ENCODE measurements at places on chromosomes 1 and 21.

GRCh38 chr1:229339086-229339485, 3.8 kb downstream of the CCSAP start:
- no peak for DNase-seq

- no peak for DNase-seq
Observed at GRCh38 chr21:45971616-45972352, 9.8 kb upstream of the COL6A1 start.

DNA sequence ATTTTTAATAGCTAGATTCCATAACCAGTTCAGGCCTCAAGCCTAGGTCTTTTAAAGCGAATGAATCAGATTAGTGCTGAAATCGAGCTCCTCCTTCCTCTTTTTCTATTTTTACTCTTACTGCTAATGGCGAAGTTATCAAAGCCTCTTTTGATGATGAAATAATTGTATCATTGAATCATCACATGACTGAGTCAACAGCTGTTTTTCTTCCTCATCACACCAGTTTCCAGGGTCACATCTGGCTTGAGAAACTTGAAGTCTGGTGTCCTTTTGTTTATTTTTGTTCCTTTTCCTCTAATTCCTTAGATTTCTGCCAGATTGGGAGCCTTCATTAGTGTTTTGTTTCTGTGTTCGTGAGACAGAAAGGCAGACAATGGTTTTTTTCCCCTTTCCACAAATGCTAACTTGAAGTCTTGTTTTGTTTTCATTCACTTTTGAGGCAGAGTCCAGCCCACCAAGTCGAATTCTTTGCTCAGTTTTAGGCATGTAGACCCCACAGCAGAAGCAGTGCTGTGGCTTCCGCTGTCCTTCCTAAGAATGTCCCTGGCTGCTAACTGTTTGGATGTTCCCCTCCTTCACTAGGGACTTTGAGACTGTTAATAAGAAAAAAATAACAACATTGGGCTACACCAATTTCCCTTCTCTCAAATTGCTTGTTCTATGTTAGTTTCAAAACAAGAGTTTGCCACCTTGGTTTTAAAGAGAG, 51.9 kb upstream of the FMOD start:
- DNase-seq: peak; percentile 87

- DNase-seq: peak; percentile 47
Observed at GRCh38 chr1:230176871-230177411, 109.9 kb downstream of the GALNT2 start.

DNA sequence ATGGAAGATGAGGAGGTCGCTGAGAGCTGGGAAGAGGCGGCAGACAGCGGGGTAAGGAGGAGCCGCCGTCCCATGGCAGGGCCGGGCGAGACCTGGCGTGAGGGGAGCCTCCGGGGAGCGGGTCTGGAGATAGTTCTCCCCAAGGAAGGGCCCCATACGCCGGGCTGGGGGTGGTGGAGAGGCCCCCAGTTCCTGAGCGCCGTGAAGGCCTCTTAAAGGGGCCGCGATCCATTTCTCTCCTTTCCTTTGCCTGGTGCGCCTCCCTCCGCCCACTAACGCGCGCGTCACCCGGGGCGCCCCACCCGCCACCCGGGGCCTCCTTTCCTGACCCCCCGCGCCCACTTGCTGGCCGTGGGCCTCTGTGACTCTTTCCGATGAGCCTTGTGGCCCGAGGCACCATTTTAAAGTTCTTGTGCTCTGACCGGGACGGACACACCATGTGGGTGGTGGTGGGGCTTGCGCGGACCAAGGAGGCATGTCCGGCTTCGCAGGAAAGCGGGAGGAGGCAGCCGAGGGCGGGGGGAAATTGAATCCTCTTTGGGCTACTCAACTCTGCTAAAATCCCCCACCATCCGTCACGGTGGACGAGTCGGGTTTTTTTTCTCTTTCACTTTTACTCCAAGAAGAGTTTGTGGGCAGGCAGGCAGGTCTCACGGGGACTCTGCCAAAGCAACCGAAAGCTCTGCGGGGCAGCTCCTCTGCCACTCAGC, 371 bp downstream of the SZRD1 start:
- DNase-seq: peak; percentile 82

DNA sequence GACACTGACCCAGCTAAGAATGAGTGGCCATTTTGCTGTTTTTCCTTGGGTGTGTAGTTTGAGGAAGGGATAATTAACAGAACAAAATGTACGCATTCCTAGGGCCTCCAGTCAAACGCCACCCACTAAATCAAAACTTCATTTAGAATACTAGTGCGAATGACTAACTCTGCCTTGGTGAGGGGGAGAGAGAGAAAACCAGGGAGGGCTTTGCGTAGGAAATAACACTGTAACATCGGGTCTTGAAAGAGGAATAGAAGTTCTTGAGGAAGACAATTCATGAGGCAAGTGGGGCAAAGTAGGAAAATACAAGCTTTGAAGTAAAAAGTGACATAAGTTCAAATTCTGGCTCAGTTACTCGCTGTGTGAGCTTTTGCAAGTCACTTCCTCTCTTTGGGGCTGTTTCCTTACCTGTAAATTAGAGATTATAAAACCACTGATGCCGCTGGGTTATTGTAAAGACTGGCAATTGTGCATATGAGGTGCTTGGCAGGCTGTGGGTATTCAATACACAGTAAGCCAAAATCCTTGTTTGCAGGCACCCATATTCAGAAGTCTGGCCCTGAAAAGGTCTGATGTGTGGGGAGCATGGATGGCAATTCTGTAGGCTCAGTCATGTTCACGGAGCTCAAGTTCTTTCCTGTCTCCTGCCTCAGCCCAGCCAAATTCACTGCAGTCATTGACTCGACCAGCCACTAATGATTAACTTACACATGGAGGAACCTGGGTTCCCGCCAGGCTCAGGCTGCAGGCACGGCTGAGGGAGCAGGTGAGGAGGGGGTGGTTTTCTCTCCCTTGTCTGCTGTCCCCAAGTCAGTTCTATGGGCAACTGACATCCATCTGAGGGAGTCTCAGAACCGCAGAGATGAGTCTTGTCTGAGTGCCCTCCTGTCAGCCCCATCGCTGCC, 140.3 kb upstream of the CSF3R start:
- no peak for DNase-seq

DNA sequence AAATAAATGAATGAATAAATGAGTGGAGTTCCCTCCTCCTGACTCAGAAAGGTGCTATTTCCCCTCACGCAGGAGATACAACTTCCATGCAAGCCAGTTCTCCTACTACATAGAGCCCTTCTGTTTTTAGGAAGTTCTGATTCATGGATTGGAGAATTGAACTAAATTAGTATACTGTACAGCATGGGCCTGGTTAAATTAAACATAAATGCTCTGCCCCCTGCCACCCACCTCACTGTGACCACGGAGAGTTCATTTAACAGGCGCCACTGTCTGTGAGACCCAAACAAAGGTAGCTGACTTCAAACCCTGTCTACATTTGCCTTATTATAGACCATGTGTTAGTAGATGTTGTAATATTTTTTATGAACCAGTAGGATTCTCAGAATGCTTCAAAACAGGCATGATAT, 9.1 kb upstream of the IRF2BP2 start:
- no peak for DNase-seq

DNA sequence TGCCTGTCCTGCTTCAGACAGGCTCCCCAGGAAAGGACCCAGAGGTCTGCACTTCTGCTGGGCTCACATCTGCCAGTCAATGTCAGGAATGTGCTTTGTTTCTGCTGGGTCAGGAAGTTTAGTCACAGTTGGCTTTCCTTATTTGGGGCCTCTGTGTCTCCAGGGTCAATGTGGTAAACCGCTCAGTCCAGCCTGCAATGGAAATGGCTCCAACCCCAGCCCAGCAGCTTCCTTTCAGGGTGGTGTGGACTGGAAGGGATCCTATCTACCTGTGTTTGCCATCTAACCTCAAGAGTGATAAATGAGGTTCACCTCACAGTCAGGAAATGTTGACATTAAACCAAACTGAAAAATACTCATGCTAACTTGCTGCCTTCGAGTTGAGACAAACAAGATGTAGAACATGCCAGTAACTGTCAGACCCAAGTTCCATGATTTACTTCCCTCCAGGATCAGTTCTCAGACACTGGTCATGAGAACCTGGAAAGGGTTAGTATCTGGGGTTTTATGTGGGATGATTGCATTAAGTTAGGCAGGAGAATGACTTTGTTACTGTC, 20.3 kb downstream of the ENO1 start:
- peak; percentile 75 for DNase-seq

DNA sequence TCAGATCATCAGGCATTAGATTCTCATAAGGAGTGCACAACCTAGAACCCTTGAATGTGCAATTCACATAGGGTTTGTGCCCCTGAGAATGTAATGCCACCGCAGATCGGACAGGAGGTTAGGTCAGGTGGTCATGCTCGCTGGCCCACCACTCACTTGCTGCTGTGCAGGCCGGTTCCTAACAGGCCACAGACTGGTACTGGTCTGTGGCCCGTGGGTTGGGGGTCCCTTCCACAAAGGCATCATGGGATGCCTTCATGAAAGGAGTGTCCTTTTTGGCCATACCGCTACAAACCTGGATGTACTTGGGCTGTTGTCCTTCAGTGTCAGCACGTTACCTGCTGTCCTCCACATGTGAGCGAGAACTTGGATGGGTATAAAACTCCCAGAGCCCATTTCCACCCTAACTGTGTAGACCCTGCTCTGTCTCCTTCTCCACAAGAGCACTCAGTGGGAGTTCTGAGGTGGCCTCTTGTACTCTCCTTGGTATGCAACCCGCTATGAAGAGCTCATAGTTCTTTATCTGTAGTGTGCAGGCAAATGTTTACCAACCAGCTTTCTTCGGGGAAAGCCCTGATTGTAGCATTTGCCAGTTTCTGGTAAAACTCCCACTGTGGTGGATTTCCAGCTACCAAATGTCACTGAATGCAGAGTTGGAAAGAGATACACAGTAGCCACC, 41.7 kb upstream of the SLC19A1 start:
- no peak for DNase-seq

DNA sequence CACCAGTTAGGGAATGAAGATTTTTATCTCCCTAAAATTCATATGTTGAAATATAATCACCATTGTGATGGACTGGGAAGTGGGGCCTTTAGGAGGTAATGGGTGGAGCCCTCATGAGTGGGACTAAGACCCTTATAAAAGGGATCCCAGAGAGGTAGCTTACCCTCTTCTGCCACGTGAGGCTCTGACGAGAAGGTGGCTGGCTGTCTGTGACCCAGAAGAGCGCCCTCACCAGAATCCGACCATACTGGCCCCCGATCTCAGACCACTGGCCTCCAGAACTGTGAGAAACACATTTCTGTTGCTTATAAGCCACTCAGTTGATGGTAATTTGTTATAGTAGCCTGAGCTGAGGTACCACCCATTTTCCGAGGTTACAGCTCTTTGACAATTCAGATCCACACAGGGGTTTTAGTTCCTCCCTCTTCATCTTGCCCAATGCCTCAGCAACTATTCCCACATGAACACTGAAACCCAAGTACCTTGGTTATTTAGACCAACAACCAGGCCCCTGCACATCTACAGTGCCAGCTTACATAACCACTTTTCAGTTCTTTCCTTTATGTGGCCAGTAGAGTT, 27.6 kb upstream of the HUNK start:
- DNase-seq: no peak

GRCh38 chr1:27598902-27599528, 4.9 kb downstream of the AHDC1 start:
- DNase-seq: peak; percentile 83

DNA sequence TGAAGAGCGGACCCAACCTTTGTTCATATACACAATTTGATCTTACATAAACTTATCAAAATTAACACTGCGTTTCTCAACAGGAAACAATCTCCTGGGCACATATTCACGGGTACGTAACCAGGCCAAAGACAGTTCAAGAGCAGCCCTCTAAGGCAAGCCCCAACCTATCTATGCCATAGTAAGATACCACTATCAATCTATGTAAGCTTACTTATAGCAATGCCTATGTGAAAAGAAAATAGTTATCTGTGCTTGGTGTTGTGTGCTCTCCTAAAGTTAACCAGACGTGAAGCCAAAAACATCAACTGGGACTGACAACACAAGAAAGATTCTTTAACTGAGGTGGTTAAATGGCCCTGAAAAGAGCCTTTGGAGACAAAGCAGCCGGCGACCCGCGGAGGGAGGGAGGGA, 49.4 kb upstream of the BOLA1 start:
- no peak for DNase-seq

DNA sequence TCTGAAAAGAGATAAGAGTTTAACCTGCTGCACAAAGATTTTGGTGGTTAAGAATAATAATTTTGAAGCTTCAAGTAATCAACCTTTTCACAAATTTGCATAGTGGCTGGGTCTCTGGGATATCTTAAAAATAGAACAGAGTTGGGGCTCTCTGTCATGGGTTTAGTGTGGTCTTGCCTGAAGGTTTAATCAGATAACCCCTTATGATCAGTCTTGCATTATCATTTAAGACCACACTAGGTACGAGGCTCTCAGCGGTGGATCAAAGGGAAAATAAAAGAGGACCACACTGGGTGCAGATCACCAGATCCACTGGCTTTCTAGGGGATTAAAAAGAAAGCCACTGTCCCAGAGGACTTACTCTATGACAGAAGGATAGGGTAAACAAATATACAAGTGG, 19.5 kb downstream of the LRRC8C start:
- no peak for DNase-seq

DNA sequence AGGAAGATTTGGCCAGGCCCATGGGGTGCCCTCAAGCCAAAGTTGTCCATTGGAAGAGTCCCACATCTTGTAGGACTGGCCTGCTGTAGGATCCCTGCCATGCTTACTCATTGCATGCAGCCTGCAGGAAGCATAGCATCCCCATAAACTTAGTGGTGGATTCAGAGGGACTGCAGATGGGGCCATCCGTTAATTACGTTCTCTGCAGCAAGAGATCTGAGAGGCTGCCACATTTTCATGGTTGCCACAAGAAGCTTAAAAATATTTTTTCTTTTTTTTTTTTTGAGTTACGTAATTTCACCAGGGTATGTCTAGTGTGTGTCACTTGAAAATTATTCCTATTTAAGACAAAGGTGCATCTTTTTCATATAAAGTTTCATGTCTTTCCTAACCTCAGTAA, 329.7 kb upstream of the USP24 start:
- no peak for DNase-seq

GRCh38 chr1:94617134-94617805, 75.7 kb upstream of the F3 start:
- DNase-seq: no peak

DNA sequence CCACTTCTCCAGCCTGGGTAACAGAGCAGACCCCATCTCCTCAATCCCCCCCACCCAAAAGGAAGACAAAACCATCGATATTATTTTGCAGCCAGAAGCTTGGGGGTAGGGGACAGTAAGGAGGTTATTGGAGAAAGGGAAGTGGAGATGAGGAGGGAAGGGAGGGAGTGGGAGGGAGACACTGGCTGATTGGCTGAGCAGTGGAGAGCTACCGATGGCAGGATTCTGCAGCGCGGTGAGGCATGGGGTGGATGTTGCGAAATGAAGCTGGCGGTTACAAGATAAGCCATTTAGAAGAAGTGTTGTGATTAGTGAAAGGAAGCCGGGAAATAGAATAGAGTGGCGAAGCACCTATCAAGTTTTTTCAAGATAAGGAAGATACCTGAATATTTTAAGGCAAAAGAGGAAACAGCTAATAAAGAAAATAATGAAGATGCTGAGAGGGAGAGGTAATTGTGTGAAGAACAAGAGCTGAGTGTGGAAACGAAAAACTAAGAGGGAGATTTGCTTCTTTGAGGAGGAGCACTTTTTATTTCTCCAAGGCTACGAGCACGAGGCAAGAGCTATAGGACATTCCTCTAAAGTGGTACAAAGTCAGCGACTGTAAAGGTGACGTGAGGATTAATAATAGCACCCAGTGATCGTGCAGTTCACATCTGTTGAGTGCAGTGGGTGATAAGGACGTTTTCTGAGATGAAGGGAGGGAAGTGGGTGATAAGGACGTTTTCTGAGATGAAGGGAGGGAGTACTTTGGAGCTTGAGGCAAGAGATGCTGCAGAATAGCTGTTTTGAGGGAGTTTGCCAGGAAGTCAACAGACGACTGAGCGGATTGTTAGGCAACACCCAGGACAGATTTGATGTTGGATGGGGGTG, 103.2 kb upstream of the KIF26B start:
- DNase-seq: no peak

GRCh38 chr1:201742476-201742875, 86.5 kb upstream of the IPO9 start:
- DNase-seq: peak; percentile 40
